ENCODE measurements at places on chromosomes 7 and 10. TPM values are rescaled to one million over a fixed set of nuclear protein-coding genes. Genes with fewer than 3 reads are reported as not detected.

GRCh38 chr10:86440874-86441843, 74.6 kb upstream of the GRID1 start:
- DNase-seq: no peak

- DNase-seq: no peak
Measured at GRCh38 chr10:72642318-72642717, 16.4 kb upstream of the MICU1 start.

GRCh38 chr7:84786073-84786472, 400.8 kb downstream of the SEMA3D start:
- DNase-seq: no peak

Gene LDB3
- total RNA-seq: 0.44 TPM

GRCh38 chr10:27692663-27693062, 53.0 kb downstream of the MKX start:
- DNase-seq: no peak

Gene PRPS1L1
- not detected for total RNA-seq

DNA sequence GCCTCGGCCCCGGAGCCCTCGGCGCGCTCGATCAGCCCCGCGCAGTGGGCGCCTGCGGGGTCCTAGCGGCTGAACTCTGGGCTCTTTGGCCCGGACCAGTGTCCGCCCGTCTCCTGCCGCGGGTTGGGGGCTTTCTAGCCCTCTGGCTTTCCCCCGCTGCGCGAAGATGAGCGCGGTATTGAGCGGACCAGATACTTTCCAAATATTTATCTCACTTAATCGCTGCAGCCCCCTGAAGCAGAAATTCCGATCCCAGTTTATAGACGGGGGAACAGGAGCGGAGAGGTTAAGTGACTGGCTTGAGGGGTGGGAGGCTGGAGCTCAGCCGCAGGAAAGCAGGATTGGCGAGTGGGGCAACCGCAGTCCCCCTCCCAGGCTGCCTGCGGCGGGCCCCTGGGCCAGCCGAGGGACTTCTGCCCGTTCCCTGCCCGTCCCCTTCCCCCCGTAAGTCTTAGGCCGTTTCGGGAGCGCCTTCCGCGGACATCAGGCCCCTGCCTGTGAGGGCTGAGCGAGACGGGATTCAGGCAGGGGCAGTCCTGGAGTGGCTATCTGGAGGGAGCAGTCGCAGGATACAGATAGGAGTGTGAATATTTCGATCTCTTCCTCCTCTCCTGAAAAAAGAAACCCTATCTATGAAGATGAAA, 565 bp downstream of the STRIP2 start:
- no peak for DNase-seq

Gene MBLAC1
- total RNA-seq: 4.1 TPM

Gene ANKRD61
- not detected for total RNA-seq

- DNase-seq: no peak
Measured at GRCh38 chr10:122373721-122374120, 787 bp upstream of the PLEKHA1 start.

- no peak for DNase-seq
Measured at GRCh38 chr10:99427566-99428190, 2.7 kb downstream of the GOT1 start.

- DNase-seq: no peak
Measured at GRCh38 chr10:6642876-6643275, 62.8 kb upstream of the PRKCQ start.

Gene PWWP2B
- 15.2 TPM for total RNA-seq
